Esophagus squamous epithelium (tissue), 5 donors: ENCODE measurements at places on chromosomes 4 and X.

GRCh38 chrX:84907324-84907968, 96.2 kb upstream of the APOOL start:
- no peak for DNase-seq

DNA sequence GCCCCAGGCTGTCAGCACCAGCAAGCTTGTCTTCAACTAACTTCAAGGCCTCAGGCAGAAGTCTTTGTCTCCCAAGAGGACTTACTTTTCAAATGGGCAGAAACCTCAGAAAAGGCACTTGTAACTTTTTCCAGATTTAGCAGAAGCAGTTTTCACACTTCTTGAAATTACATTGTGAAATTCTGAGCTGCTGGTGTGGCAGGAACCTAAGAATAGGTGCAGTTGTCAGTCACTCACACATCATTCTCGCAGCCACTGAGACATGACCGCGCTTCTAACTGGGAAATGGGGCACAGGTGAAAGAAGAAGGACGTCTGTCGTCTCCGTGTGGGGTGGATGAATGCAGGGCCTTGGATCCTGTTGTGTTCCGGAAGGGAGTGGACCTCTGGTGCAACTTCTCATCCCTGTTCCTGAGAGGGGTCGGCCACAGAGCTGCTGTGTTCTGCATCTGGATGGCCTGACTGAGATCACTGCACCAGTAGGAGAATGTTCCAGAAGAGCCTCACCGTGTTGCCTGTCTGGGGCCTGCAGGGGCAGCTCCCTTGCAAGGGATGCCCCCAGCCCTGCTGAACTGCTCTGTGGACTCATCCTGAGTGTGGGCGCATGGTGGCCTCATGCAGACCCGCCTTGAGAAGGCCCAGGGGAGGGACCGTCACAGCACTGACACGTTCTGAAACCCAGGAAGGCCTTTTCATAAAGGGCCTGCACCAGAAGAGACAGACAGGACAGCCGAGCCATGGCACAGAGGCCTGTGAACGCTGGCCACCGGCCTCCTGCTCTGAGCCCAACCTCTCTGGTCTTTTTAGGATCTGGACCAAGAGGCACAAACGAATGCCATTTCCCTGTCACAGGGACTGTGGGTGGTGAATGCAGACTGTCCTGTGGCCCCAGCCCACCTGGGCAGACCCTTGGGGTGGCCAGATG, 18.7 kb downstream of the NAT8L start:
- DNase-seq: no peak

DNA sequence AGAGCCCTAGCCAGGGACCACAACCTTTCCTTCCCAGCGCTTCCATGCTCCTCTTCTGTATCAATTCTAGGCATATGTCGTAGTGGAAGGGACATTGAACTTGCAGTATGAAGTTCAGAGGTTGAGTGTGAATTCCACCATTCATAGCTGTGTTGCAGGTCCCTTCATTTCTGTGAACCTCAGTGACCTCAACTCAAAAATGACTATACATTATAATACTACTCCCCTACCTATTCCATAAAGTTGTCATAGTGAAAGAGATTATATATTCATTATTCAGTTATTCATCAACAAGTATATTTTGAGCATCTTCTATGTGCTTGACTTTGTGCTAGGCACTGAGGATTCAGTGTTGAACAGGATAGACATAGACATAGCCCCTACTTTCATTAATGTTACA, 28.0 kb downstream of the SH3BGRL start:
- no peak for DNase-seq

DNA sequence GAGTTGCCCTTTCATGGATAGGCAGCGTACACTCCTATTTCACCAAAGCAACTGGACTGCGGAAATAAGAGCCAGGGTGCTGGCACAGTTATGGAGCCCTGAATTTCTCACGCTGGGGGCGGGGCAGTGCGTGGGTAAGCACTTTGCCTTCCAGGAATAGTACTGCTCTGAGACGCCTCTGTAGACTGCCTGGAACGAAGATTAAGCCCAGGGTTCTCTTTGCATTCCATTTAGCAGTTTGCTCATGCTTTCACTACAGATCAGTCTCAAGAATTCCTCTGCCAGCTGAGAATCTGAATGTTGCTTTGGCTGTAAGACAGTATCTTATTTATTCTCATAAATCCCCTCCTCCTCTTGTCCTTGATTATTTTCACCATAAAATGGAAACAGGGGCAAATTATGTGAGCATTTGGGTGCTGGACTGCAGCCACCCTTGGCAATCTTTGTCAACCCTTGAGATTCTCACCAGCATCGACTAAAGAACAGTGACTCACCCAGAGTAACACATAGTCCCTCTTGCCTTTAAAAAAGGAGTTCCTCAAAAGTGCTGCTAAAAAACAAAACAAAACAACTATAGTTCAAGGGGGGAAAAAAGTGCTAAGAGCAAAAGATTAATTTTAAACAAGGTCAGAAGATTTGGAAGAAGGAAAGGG, 88.9 kb upstream of the CITED1 start:
- no peak for DNase-seq

- DNase-seq: no peak
These were observed 23.7 kb upstream of the LRAT start for GRCh38 chr4:154720123-154720522.

DNA sequence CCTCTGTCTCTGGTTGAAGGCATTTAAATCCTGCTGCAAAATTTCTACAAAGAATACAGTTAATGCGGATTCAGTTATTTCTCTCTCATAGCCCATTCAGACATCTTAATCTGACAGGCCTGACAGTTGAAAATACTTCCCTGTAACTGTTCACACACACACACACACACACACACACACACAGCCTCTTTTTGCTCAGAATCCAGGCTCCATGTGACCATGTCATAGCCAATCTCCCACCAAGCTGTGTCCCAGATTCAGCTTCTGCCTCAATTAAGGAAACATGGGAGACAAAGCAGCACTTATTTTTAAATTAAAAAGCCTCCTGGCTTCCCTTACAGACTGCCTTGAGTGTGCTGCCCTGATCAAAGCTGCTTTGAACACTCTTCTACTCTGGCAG, 49.3 kb upstream of the EFHC2 start:
- DNase-seq: no peak

DNA sequence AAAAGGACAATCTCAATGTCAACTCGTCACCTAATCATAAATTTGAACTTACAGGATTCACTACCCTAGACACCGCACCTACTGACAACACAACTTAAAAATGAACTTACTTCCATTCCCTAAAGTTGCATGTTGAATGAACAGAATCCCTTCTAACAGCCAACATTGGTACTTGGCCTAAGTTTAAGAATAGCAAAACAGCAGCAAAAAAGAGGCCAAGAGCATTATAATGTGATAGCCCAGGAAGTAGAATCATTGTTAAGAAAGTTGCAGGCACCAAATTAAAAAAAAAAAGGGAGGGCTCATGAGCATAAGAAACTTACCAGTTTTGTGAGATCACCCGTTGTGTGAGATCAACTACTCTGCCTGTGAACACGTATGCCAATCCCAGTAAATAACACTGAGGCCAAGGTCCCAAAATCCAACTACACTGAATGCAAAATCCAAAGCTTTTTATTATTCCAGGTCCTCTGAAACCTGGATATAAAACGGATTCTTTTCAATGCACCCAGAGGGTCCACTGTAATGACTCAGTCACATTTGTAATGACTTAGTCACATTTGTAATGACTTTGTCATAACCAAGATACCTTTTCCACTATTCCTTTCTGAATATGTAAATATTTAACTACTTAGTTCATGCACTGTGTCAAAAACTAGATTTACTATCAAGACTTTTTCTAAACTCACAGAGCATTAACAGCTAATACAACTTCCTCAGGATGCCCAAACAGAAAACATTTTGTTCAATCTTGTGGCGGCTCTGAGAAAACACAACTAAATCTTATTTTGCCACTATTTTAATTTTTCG, 6.8 kb downstream of the HNRNPDL start:
- no peak for DNase-seq

DNA sequence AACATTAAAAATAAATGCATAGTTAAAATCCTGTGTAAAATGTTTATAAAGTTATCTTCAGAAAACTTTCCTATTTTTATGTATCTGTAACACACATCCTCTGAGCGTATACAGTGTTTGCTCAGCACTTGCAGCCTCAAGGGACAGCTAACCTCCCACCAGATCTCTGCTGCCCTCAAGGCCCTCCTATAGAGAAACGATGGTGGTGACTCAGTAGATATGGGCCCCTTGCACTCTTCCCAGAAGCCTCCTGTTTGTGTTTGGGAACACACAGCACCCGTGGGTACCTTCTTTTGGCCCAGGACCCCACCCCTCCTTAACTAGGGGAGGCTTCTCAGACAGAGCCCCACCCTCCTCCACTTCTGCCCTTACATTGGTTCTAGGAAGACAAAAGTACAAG, 26.7 kb downstream of the PJA1 start:
- no peak for DNase-seq

DNA sequence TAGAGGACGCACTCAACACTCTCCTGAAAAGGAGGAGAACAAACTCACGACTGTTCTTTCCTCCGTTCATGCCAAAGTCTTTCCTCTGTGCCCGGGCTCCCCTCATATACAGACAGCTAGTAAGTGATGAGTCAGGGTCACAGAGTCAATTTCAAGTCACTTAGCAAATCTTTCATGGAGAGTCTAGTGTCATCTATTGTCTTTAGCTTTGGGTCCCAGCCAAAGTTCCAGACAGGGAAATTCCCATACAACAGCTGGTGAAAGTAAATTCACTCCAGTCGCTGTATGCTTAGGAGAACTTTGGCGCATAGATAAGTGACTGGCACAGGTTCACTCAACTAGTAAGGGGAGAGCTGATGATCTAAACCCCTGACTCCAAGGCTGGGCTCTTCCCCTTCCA, 226.5 kb downstream of the MID1 start:
- DNase-seq: no peak

DNA sequence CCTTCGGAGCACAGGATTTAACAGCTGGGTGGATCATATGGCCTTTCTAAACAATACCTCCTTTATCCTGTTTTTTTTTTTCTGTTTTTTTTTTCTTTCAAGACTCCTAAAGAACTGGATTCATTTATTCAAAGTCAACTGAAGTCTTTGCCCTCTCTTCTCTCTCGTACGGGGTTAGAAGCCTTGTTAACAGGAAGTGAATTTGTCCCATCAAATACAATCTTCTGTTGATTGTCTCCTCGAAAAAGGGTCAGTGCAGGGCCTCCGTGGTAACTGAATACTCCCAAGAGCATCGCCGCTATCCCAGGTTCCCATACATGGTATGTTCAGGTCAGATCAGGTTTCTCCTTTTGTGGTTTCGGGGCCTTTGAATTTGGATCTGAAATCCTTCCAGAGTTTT, 1.8 kb upstream of the TMEM128 start:
- DNase-seq: no peak

GRCh38 chrX:11189097-11189496, 78.0 kb downstream of the HCCS start:
- no peak for DNase-seq

GRCh38 chr4:159052315-159052714, 50.6 kb upstream of the RAPGEF2 start:
- no peak for DNase-seq

DNA sequence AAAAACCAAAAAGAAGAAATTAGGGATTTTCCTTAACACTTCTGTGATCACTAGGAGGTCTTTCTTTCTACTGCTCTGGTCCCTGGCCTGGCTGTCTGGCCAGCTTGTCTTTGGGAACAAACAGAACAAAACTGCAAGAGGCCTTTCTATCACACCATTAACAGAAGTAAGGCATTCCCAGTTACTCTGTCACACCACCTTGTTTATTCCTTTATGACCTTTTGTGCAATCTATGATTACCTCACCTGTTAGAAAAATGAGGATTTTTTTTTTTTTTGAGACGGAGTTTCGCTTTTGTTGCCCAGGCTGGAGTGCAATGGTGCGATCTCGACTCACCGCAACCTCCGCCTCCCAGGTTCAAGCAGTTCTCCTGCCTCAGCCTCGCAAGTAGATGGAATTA, 3.0 kb downstream of the METAP1 start:
- no peak for DNase-seq

DNA sequence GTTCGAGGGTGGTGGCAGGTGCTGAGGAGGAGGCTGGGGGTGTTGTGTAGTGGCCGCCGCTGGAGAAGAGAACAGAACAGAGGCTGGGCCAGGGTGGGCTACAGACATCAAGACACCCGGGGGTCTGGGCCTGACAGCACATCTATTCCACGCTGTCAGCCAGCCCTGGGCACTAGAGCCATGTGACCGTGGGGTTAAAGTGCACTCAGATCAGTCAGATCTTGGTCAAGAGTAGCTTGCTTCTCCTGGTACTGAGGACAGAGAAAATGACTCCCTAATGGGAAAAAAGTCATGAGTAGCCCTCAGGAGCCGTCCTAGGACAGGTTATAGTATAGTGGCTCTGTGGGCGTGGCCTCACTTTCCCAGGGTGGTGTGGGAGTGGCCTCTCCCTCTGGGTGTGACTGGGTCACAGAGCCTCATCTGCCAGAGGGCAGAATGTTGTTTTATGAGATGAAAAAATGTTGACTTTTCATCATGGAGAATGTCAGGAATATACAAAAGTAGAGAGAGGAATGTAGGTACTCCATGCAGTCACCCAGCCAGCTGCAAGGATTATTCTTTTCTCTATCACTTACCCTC, 19.4 kb downstream of the TRMT44 start:
- DNase-seq: no peak

GRCh38 chrX:29348288-29348687, 761.0 kb downstream of the IL1RAPL1 start:
- DNase-seq: no peak

DNA sequence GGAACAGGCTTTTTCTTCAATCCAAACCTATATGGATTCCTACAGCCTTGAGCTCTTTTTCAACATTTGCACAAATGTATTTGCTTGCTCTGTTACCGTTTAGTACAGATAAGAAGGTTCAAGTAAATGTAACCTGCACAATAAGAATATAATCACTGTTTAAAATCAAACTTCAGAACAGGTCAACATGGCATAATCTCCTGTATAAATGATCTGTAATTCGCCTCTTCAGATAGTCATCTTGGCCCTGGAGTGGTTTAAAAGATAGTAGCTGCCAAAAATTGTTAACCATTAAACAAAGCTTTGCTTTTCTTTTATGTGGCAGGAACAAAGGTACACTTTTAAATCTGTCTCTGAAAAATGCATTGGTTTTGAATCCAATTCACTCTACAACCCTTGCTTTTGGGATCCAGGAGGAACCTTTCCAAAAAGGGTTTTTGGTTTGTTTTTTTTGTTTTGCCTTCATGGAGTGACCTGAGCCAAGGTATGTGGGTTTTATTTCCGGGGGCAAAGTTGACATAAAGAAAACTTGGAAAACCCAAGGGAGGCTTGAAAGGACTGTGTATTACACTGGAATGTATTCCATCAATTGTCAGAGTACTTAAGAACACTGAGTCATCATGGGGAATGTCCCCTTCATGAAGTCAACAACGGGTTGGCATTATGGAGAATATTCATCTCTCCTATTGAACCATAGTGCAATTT, 210.4 kb upstream of the HCCS start:
- DNase-seq: no peak

GRCh38 chr4:98522636-98523395, 135.6 kb downstream of the TSPAN5 start:
- no peak for DNase-seq
